ENCODE measurements at places on chromosomes 2 and 18.

- no peak for DNase-seq
Observed at GRCh38 chr2:172914341-172915008, 161.2 kb upstream of the MAP3K20 start.

DNA sequence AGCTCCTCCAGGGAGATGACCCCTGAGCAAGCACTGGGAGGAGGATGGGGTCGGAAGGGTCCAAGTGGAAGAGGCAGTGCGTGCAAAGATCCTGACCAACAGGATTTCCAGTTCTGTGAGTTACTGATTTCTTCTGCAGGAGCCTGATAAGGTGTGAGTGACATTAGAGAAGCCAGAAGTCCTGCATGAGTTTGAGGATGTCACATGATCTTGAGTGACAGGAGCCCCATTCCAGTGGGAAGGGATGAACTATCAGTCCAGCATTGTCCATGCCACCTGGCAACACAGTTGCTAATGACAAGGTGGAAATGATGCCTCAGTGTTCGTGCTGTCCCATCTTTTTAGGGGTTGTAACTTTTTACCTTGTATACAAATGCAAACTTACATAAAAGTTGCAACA is 285.1 kb upstream of the HDAC4 start:
- DNase-seq = no peak

DNA sequence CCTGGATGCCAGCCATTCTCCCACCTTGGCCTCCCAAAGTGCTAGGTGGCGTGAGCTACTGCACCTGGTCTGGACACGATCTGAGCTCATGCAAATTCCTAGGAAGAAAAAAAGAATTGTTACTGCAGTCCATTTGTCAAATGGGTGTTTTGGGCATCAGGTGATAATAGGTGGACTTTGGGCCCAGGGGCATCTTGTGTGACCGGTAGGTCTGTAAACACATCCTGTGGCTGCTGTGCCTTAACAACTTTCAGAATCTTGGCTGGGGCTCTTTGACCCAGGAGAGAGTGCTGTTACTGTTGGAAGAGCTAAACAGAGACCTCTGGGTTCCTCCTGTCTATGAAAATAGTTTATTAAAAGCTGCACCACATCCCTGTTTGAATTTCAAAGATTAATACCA is 34.9 kb upstream of the TFCP2L1 start:
- no peak for DNase-seq

DNA sequence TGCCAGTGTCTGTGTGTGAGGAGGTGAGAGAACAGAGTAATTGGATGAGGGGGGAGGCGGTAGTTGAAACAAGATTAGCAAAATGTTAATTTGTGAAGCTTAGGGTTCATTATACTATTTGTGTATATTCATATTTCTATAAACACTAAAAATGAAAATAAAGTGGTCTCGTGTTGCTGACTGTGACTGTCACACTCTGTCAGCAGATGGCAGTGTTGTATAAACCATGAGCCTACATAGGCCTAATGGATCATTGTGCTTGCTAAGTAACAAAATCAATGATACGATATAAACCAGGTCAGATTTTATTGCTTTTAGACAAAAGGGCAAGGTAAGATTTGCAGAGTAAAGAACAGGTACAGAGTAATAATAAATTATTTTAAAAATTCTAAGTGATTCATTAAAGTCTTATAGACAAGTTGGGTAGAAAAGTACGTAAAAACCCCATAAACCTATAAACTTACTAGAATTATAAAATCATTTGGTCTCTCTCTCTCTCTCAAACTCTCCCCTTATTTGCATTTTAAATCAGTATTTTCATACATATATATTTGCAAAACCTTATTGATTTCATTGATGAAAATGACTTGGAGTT is 182.7 kb downstream of the RPIA start:
- DNase-seq = no peak

- no peak for DNase-seq
Observed at GRCh38 chr2:85915606-85916303, 27.0 kb upstream of the ST3GAL5 start.

GRCh38 chr2:20544153-20544747 is 97.4 kb downstream of the RHOB start:
- DNase-seq = no peak

DNA sequence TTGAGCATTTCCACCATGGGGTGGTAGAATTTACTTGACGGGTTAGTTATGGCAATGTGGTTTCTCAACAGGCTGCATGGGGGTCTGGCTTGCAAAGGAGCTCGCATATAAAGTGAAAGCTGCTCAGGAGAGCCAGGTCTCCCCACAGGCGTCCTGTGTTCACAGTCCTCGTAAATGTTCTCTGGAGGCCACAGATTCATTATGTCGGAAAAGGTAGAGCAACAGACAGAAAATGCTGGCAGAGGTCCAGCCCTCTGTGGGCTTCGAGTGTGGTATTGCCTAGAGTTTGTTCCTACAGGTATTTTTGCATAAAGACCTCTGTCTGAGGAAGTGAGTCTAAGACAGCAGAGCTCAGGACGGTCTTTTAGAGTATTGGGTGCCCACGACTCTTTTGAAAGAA is 96.4 kb downstream of the CDCA7 start:
- DNase-seq = no peak
